NCI-H2107 (cell line): ENCODE measurements at places on chromosomes 12 and 14.

- no peak for DNase-seq
These were observed 1.2 kb upstream of the ARL6IP4 start for GRCh38 chr12:122979001-122979907.

- DNase-seq: no peak
These were observed 306.7 kb downstream of the EMP1 start for GRCh38 chr12:13503094-13503835.

- no peak for DNase-seq
These were observed 20.1 kb upstream of the DACT1 start for GRCh38 chr14:58617619-58618018.

GRCh38 chr12:124432376-124432775, 135.0 kb downstream of the NCOR2 start:
- DNase-seq: no peak

GRCh38 chr14:62187265-62187664, 425.0 kb downstream of the SNAPC1 start:
- DNase-seq: no peak

GRCh38 chr14:102786768-102787167, 9.5 kb downstream of the TRAF3 start:
- DNase-seq: no peak

DNA sequence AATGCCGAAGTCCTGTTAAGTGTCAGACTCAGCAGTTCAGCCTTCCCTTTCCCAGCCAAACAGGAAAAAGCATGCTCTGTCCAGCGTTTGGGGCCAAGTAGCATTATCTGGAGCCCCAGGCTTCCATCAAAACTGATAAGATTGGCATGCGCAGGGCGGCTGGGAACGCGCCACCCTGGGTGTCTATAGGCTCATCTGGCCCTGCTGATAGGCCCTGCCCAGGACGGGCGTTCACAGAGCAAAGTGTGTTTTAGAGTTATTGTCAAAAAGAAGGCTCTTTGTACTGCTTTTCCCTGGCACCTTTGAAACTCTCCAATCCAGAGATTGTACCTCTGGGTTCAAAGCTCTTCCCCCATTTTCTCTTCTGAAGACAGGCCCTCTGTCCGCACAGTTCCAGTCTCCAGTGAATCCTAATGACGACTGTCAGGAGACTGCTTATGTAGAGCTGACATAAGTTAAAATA, at the start of gene ART4:
ART4 (minus strand) TSS at position 102 of the 463 bp plus-strand sequence. CDS start 413 bp downstream, outside the sequence.
- DNase-seq: no peak

DNA sequence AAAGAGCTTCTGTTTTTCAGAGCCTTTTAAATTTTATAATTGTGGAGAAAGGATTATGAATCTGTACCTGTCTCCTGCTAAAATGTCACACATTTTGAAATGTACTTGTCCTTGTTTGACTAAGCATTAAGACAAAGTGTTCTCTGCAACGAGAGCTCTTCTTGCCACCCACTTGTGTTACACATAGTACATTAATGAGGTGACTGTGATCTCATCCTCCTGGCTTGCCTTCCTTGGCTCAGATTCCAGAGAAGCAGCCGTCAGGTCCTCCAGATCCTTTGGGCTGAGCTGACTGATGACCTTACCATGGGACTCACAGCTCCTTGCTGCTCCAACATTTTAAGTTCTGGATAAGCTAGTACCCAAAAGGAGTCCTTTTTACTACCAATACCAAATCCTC, 81.4 kb downstream of the BBS10 start:
- no peak for DNase-seq

DNA sequence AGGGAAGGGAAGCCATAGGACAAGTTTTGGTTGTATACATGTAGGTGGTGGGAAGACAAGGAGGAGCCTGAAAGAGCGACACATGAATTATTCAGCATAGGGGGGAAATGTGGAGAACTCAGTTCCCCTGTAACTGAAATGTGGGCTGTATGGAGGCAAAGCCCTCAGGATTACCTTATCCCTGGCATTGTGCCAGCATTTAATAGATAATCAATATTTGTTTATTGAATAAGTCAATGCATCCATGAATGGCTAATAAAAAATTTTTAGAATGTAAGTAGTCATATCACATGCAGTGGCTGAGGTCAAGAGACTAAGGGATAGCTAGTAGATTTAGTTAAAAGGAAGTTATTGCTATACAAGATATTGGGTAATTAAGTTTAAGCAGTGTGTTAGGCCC, 232.4 kb downstream of the SNAPC1 start:
- no peak for DNase-seq

DNA sequence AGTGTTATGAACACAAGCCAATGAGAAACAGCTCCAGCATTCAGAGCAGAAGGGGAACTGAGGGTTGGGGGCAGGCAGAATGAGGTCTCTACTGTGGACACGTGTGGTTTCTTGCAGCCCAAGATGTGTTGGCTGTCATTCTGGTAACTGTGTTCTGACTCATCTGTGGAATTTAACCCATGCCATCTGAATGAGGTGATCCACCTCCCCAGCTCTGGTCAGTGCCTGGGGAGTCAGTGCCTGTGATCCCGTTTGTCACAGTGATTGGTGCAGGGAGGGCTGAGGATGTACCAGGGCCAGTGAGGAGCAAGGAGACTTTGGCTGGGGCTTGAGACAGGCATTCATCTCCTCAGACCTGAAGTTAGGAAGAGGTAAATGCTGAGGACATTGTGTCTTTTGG, 216.8 kb downstream of the MSRB3 start:
- DNase-seq: no peak

- no peak for DNase-seq
These were observed 69.1 kb upstream of the SSTR1 start for GRCh38 chr14:38138473-38139138.

- DNase-seq: no peak
These were observed 3.3 kb downstream of the KRT18 start for GRCh38 chr12:52952076-52952801.

GRCh38 chr12:109436188-109436560, 40.9 kb downstream of the KCTD10 start:
- DNase-seq: no peak
